ENCODE measurements at places on chromosomes 11 and 22.

DNA sequence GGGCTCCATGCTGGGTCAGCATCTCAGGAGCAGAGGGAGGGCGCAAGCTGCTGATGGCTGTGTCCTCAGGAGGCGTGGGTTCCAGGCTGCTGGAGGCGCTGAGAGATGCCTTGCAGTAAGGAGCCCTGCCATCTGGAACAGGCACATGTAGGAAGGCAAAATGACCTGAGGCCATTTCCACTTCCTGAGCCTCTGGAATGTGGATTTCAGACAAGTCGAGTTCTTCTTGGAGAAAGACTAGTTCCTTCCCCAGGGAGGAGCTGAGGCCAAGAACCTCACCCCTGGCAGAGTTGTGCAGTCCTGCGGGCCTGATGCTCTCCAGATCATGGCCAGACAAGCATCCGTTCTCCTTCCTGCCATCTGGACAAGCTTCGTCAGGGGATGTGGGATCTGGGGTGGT is 19.3 kb downstream of the HPS4 start:
- DNase-seq = no peak

- DNase-seq = no peak
Measured at GRCh38 chr11:35146074-35146521, 7.1 kb downstream of the CD44 start.

- no peak for DNase-seq
Measured at GRCh38 chr11:16410479-16410878, 54.1 kb upstream of the SOX6 start.

- DNase-seq = peak; percentile 92
Measured at GRCh38 chr22:40183029-40183581, 5.4 kb downstream of the TNRC6B start.

DNA sequence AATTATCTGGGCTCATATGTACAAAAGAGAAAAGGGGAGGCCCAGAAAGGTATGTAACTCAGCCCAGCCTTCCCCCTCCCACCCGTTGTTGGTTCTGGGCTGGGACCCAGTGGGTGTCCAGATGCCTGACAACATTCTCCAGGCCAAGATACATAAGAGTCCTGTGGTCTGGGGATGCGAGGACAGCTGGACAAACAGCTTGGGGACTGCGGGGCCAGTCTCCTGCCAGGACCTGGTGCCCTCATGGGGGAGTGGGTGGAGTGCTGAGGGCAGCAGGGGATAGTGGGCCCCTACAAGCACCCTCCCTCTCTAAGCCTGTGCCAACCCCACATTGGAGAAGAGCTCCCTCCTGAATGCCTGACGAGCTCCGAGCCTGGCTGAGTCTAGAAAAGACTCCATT is 3.5 kb upstream of the SLC22A6 start:
- no peak for DNase-seq

GRCh38 chr11:62171261-62171723 is 18.7 kb upstream of the SCGB1D1 start:
- DNase-seq = peak; percentile 85

GRCh38 chr11:112769170-112769569 is 192.1 kb upstream of the NCAM1 start:
- no peak for DNase-seq

DNA sequence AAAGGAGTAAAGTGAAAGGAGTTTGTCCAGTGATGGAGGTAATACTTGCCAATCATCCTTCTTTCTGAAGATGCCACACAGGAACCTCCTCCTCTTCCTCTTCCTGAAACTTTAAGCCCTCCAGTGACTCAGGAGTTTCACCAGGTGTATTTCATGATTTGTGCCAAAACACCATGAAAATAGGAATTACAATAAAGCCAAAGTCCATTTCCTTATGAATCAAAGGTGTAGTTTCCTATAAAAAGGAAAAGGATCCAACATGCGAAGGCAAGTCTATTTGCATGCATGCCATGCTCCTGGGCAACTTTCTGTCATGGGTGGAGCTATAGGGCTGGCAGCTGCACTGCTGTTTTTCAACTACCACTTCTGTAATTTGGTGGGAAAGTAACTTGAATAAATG is 9.8 kb upstream of the POU2AF1 start:
- DNase-seq = no peak

GRCh38 chr11:85723088-85723487 is 37.1 kb upstream of the CCDC89 start:
- DNase-seq = no peak

DNA sequence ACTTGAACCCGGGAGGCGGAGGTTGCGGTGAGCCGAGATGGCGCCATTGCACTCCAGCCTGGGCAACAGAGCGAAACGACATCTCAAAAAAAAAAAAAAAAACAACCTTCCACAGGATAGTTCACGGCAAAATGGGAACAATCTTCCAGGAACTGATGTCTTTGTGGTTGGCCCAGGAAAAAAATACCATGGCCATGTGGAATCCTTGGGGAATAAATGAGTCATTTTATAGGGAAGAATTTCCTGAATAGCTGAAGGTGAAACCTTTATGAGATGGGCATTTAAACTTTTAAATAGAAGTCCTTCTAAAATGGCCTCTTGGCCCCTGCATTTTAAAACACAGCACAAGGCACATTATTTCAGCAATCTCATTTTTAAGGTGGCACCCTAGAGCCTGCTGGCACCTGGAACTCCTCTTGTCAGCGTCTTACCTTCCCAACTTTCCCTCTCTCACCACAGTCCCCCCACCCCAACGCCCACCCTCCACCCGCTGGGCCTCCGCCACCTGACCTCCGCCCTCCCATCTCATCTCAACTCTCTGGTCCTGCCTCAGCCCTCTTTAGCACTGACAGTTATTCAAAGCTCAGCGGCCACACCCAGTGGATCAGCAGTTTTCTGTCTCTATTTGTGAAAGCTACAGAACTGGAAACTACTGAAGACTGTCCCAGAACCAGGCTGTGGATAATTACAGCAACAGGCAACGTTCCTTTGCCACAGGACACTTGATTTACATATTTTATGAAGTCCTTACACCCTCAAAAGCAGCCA is 43.1 kb downstream of the SCGB1A1 start:
- peak; percentile 80 for DNase-seq

GRCh38 chr11:126467046-126467370 is 111.5 kb downstream of the ST3GAL4 start:
- no peak for DNase-seq

GRCh38 chr11:72331761-72332160 is 87.8 kb upstream of the PHOX2A start:
- DNase-seq = no peak

GRCh38 chr22:46107089-46107664 is 43.1 kb upstream of the PPARA start:
- DNase-seq = no peak

GRCh38 chr11:68524681-68525080 is 64.1 kb downstream of the PPP6R3 start:
- no peak for DNase-seq

Data from fibroblast of lung (primary cell).